CD8-positive, alpha-beta T cell (primary cell): ENCODE measurements at places on chromosomes 2 and 18.

GRCh38 chr2:112593736-112594135 is 9.3 kb downstream of the CHCHD5 start:
- no peak for DNase-seq

DNA sequence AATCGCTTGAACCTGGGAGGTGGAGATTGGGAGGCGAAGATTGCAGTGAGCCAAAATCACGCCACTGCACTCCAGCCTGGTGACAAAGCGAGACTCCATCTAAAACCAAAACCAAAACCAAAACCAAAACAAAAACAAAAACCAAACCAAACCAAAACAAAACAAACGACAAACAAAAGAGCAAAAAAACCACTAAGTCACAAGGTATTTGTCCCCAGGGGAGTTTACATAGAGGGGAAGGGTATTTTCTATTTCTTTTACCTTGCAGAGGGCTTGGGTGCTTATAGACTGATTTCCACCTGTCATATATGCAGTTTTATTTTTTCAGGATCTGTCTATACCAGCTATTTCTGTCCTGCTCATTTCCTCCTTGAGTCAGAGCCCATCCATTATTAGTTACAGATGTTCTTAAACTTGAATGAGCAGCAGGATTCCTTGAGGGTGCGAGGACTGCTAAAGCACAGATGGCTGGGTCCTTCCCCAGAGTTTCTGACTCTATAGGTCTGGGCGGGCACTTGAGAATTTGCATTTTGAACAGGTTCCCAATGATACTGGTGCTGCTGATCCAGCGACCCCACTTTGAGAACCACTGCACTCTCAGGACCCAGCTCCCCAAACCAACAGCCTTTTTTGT is 102.2 kb upstream of the UXS1 start:
- DNase-seq: no peak

- no peak for DNase-seq
These were observed 862 bp downstream of the C18orf54 start for GRCh38 chr18:54358495-54359040.

DNA sequence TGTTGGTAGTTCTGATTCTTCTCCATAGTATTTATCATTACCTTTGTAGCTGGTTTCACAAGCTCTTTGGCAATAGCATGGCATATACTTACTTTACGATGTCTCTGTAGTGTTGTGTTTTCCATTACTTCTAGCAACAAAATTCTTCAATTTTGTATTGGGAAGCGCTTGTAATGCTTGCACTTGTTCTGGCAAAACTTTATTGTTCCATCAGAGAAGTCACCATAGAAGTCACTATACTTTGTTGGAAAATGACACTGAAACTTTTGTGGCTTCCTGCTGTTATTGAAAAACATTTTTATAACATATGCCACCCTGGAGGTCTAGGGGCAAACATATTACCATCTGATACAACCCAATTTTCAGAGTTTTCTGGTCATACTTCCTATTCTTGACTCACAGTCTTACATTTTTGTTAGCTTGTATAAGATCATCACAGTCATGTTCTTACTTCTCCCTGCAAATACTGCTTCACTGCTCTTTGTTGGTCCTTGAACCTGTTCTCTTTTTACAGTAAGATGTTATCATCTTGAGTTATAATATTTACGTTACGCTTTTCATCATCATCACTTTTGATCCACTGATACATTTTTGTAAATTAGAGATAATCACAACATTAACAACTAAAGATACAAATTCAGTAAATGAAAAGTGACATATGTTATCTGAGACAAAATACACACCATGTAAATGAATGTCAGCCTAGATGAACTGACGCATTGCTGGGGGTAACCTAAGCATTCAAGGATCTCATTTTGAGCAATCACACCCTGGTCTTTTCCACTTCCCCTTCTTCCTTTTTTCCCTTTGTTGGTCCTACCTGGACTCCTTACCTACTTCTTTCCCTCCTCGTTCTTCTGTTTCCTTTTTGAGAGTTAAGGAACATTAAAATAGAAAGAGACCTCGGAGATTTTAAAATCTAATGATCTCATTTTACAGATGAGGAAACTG is 33.3 kb upstream of the CXCR4 start:
- DNase-seq: no peak

GRCh38 chr2:225177098-225177497 is 134.8 kb upstream of the DOCK10 start:
- no peak for DNase-seq

- no peak for DNase-seq
These were observed 5.2 kb upstream of the PRLH start for GRCh38 chr2:237561221-237561620.

- DNase-seq: no peak
These were observed 20.6 kb downstream of the SMAD7 start for GRCh38 chr18:48929941-48930713.

GRCh38 chr2:14235667-14236066 is 396.9 kb upstream of the LRATD1 start:
- no peak for DNase-seq
